Activated CD4-positive, alpha-beta T cell treated with anti-CD3 and anti-CD28 coated beads, Interleukin-2, amount 10 ng/mL, durations not matched to agents 7 days and 5 days (primary cell): ENCODE measurements at places on chromosomes 13 and 19.
A peak's percentile ranks its signal among the peaks of the same experiment; 100 is the strongest.

DNA sequence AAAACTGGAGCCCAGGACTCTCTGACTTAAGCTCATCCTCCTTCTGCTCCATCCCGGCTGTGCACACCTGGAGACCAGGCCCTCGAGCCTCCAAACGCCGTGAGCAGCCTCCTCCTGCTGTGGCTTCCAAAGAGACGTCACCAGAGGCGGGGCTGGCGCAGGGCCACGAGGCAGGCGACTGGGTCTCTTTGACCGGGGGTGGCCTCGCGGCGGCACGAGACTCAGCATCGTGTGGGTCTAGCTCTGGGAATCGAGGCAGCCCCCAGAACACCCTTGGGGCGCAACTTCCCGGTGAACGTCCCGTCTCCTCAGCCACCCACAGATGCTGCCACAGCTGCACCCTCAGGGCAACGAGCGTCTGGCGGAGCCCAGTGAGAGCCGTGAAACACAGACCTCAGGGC is 22.8 kb downstream of the RASA3 start:
- DNase-seq = peak; percentile 32

- DNase-seq = no peak
These were observed 17.8 kb upstream of the ATP12A start for GRCh38 chr13:24662195-24663088.

DNA sequence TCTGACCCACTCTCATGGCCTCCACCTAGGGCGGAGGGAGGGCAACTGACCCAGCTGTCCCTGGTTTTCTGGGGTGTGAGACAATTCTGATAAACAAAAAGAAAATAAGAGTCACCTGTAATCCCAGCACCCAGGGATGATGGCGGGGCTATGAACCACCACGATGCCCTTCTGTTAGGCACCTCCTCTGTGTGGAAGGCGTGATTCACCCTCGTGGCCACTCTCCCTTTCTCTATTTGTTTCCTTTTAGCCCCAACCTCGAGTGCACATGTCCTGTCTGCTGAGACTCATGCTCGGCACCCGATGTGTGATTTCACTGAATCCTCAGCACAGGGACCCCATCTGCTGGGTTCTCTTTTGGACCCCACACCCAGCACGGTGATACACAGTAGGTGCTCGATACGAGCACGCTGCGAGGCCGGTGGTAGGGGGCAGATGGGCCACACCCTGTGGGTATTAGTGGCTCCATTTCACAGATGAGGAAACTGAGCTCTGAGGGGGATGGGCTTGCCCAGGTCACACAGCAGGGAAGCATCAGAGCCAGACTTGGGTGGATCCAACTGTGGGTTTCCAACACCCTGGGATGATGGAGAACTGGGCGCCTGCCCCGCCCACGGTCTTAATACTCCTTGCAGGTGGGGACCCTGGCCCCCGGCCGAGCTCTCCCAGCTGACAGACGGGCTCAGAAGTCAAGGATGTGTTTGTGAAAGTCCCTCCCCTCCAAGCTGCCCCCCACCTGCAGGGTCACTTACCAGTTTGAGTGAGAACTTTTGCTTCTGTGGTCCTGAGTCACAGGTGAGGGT is 24.9 kb downstream of the VRK3 start:
- DNase-seq = no peak

- DNase-seq = no peak
These were observed 43.5 kb upstream of the SHISA2 start for GRCh38 chr13:26095338-26095737.

DNA sequence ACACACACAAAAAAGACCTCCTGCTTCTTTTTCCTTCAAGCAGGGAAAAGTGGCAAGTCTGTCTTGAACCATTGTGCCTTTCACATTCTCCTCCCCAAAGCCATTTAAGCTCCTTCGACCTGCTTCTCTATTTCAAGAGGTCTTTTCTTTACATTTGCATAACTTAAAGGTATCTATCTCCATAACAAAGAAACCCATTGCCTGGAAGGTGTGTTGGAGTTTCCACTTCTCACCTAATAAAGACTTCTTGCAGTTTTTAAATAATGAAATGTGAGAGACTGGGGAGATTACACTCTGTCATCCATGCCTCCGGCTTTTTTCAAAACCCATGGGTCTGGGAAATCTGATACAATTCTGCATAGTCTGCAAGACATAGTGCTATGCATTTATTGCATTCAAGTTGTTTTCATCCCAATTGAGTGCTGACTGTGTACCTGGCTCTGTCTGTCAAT is 41.8 kb upstream of the NBEA start:
- no peak for DNase-seq

GRCh38 chr13:112012705-112013085 is 54.3 kb upstream of the SOX1 start:
- no peak for DNase-seq

GRCh38 chr13:52651897-52652195 is 790 bp upstream of the SUGT1 start:
- no peak for DNase-seq

DNA sequence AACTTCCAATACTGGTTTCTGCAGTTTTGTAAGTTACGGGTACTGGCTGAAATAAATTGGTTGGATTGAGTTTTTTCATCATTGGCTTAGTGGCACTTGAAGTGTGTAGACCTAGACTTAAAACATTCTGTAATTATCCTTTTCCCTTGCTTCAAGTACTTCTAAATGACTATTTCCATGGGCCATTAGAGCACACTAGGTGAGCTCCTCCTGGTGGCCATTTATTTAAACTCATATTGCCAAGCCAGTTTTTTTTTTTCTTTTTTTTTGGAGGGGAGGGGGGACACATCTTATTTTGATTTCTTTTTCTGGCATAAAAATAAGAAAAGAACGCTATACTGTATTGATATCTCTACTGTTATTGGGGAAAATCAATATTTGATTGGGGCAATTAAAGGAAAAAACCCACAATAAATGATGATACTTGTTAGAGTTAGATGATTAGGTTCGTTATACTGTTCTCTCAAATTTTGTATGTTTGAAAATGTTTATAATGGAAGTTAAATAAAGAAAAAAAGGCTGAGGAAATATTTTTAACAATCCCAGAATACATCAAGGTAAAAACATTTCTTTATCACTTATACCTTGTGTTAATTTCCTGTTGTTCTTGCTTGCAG is 82.9 kb downstream of the PDS5B start:
- peak; percentile 40 for DNase-seq

GRCh38 chr13:94153586-94153985 is 325.9 kb downstream of the DCT start:
- no peak for DNase-seq

- no peak for DNase-seq
These were observed 130.5 kb downstream of the PAN3 start for GRCh38 chr13:28268800-28269223.

DNA sequence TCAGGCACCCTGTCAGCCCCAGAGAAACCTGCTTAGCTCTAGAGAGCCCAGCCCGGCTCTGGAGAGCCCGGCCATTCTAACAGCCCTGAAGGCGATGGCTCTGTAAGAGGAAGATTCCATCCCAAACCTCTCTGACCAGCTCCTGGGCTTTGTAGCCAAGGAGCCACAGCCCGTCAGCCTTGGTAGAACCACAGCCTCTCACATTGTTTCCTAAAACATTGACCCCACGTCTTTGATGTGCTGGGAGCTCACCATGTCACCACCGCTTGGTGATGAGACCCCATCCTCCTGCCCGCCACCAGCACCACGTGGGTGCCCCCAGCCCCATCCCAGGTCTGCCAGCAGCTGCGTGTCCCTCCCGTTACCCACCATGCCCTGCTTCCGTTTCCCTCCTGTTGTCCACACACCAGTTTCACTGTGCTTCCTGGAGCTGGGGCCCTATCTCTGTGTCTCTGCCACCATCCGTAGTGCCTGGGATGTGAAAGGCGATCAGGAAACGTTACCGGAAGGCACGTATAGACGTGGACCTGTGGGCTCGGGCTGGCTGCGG is 94.2 kb upstream of the MCF2L start:
- no peak for DNase-seq

DNA sequence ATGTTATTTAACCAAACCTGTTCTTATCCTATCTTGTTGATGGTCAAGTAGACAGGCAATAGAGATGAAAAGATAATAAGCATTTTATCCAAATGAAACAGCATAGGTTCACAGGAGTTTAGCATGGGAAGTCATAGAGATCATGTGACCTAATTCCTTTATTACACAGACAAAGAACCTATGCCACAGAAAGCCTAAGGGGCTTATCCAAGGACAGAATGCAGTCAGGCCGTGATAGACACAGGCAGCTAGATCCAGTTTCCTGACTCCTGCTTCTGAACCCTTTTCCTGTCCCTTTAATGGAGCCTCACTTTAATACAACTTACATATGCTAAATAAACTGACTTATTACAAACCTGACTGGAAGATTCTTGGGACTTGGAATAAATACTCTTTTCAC is 532.1 kb downstream of the IRS2 start:
- no peak for DNase-seq

DNA sequence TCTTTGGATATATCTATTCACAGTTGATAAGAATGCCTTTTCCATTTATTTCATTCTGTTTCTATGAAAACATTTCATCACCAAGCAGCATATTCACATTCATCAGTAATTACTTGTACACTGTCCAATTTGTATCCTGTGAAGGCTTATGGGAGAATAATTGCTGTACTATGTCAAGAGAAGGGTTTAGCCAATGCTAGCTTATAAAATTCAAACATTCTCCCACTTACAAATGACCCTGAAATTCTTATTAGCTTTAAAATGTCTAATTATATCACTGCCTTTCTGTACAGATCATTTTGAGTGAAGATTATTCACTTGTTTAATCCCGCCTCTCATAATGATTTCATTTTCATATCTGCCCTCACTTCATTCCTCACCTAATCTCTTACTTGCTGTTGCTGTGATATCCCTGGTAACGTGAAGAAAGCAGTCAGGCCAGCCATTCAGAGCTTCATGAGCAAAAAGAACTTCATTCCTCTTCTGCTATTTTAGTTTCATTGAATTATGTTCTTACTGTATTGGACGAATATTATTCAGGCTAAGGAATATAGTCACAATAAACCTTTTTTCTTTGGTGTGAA is 778.7 kb downstream of the OLFM4 start:
- DNase-seq = no peak

DNA sequence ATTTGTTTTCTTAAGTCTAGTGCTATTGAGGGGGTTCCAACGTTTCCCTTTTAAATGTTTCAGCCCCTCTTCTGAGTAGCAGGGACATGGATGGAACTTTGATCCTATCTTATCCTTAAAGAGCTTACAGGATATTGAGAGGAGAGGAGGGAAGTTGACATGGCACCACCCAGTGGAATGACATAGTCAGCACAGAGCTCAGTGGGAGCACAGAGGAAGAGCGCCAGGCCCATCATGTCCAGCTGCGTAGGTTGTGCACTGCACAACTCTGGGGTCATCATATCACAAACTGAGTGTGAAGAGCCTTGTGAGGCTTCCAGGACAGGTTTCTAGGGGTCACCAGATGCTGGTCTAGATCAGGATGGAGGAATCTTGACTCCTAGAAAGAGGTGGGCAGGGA is 4.6 kb upstream of the CDC42EP5 start:
- no peak for DNase-seq

DNA sequence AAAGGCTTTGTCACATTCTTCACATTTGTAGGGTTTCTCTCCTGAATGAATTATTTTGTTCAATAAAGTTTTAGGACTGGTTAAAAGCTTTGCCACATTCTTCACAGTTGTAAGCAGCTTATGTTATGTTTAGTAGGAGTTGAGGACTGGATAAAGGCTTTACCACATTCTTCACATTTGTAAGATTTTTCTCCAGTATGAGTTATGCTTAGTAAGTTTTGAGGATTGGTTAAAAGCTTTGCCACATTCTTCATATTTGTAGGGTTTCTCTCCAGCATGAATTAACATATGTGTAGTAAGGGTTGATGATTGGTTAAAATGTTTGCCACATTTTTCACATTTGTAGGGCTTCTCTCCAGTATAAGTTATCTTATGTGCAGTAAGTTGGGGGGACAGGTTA is 79.9 kb downstream of the ZNF431 start:
- no peak for DNase-seq

- DNase-seq = no peak
These were observed 1.1 kb downstream of the INSR start for GRCh38 chr19:7292950-7293761.

DNA sequence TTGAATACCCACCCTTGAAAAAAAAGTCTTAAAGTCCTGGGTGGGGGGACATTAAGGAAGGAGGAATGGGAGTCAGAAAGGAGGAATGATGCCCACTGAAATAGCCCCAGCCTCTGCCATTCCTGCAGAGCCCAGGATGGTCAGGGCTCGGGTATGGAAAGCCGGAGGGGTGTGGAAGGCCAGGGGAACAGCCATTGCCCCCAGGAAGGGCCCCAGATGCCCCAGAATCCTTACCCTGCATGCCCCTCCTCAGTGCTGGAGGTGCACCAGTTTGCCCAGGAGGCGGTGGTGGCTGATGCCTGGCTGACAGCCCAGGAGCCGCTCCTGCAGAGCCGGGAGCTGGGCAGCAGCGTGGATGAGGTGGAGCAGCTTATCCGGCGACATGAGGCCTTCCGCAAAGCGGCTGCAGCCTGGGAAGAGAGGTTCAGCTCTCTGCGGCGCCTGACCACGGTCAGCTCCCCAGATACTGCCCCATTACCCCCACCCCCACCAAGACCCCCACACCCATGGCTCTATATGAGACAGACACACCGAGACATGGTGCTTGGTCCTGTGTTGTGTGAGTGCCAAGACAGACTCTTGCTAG is 10.7 kb upstream of the SHKBP1 start:
- DNase-seq = no peak

DNA sequence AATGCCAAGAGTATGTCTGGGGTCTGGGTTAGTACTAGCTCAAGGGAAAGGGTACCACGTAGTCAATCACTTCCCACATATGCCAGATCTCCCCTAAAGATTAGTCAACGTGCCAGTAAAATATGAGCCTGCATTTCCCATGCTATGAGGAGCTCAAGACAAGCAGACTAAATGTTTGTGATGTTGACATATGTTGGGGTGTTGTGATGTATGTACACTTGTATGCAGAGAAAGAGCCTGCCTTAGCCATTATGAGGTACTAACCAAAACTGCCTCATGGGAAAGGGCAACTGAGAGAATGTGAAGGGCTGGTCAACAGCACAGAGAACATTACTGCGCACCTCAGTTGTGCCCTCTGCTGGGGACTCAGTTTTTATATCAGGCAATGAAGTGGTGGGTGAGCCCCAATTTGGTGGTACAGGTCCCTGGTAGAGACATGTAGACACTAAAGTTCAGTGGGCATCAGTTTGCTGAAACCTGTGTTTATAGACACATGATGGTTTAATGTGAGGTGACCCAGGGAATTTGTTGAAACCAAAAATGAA is 287.0 kb downstream of the DCT start:
- DNase-seq = no peak

- DNase-seq = no peak
These were observed 17.1 kb upstream of the CHST8 start for GRCh38 chr19:33604651-33605050.
